ENCODE measurements at places on chromosomes 3 and 15.
A peak's percentile ranks its signal among the peaks of the same experiment; 100 is the strongest.

DNA sequence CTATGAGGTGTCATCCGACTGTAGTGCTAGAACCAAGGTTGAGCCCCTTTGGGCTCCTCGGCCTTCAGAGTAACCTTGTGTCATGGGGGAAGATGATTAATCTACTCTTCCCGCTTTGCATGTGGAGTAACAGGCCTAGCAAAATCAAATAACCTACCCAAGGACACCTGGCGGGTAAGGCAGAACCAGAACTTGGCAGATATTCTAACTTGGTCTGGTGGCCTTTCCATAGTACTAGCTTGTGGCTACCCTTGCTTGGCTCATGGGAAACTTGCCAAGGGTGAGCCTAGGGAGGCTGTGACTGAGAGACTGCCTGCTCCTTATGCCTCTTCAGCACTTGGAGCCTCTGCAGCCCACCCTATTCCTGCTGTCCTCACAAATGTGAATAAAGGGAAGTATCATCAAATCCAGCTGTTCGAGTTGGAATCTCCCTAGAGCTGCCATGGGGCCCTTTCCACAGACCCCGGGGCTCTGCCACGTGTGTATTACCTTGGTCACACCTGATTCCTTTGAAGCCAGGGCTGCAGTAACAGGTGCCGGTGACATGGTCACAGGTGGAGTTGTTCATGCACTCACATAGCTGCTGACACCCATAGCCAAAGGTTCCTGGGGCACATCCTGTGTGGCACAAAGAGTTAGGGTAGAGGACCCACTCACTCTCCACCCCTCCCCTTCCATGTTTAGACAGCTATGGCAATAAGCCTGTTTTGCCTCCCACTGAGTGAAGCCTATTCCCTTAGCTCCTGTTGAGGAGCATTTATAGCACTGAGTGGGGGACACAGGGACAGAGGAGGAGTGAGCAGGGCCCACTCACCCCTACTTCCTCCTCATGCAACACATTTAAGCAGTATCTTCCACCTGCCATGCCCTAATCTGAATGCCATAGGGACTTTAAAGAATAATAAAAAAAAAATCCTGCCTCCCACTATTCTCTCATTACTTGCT lies 46.0 kb downstream of the RAB11A start:
- no peak for DNase-seq

DNA sequence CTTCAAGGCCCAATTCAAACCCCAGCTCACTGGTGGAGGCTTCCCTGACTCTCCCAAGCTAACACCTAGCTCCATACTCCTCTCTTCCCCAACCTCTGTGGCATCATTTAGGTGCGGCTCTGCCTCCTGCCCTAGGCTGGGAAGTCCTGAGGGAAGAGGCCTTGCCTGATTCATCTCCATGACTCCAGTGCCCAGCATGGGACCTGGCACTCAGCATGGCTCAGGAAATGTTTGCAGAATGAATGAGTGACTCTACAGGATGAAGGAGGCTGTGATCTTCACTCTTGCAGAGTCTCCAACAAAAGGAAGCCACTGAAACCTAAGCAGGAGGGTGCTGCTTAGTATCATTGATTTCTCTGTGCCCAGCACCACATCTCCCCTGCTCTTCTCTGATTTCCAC lies 34.5 kb upstream of the INSYN1 start:
- no peak for DNase-seq

- no peak for DNase-seq
Measured at GRCh38 chr15:97196048-97197014, 764.2 kb upstream of the ARRDC4 start.

DNA sequence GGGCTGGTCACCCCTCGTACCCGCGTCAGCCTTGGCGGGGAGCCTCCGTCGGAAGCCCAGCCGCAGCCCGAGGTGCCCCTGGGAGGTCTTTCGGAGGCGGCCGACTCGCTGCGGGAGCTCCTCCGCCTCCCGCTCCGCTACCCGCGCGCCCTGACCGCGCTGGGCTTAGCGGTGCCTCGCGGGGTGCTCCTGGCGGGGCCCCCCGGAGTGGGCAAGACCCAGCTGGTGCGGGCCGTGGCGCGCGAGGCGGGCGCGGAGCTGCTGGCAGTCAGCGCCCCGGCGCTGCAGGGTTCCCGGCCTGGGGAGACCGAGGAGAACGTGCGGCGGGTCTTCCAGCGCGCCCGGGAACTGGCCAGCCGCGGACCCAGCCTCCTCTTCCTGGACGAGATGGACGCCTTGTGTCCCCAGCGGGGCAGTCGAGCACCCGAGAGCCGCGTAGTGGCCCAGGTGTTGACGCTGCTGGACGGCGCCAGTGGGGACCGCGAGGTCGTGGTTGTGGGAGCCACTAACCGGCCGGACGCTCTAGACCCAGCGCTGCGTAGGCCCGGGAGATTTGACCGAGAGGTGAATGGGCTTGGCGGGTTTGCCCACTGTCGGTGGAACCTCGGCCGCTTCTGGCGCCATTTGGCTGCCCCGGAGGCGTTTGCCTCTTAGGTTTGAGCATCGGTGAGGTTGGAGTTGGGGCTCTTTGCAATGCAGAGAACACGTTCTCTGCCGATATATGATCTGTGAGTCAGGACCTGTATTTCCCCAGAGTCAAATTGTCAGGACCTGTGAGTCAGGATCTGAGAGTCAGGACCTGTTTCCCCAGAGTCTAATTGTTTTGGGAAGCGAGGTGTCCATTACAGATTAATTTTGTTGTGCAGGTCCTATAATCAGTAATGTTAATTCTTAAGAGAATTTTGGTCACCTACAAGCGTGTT lies 24.9 kb upstream of the GATM start:
- DNase-seq: peak; percentile 44

GRCh38 chr3:73385568-73385967 lies 239.2 kb downstream of the PDZRN3 start:
- no peak for DNase-seq

GRCh38 chr3:128550471-128551126 lies 57.6 kb upstream of the GATA2 start:
- no peak for DNase-seq

DNA sequence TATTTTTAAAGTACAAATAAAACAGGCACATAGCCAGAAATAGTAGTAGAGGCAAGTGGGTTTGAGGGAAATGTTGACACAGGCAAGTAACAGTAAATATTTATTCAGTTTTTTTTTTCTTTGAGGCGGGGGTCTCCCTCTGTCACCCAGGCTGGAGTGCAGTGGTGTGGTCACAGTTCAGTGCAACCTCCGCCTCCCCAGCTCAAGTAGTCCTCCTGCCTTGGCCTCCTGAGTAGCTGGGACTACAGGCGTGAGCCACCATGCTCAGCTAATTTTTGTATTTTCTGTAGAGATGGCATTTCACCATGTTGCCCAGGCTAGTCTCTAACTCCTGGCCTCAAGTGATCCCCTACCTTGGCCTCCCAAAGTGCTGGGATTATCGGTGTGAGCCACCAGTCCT lies 43.5 kb downstream of the PHLDB2 start:
- no peak for DNase-seq

DNA sequence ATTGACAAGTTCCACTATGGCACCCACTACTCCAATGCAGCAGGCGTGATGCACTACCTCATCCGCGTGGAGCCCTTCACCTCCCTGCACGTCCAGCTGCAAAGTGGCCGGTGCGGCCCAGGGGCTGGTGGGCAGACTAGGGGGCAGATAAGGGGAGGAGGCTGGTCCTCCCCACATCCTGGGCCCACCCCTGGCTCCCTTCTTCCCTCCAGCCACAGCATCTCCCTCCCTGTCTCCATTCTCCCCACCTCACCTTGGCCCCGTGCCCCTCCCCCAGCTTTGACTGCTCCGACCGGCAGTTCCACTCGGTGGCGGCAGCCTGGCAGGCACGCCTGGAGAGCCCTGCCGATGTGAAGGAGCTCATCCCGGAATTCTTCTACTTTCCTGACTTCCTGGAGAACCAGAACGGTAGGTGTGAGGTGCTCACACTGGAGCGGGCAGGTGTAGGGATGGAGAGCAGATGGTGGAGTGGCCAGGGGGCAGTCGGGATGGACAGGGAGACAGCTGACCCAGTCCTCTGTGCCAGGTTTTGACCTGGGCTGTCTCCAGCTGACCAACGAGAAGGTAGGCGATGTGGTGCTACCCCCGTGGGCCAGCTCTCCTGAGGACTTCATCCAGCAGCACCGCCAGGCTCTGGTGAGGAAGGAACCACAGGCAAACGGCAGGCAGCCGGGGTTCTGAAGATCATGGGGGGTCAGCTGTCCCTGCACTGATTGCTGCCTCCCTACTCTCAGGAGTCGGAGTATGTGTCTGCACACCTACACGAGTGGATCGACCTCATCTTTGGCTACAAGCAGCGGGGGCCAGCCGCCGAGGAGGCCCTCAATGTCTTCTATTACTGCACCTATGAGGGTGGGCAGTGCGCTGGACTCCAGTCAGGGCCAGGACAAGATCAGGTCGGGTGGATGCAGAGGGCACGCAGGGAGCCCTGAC lies 26.0 kb downstream of the NBEAL2 start:
- no peak for DNase-seq

GRCh38 chr3:19229086-19229485 lies 80.8 kb downstream of the KCNH8 start:
- DNase-seq: no peak

DNA sequence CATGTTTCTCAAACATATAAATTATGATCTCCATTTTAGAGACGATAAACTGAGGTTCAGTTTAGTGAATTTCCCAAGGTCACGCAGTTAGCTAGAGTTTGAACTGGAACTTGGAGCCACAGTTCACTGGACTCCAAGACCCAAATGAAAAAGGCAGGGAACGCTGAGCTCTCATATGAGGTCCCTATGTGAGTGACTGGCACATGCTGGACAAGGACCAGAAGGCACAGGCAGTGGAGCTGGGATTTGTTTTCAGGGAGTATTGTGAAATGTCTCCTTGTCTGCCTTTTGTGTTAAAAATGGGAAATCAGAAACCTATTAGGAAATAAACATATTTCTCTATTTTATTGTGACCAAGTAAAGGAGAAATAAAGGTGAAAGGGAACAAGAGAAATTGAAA lies 63.5 kb downstream of the MESD start:
- DNase-seq: no peak

GRCh38 chr3:194824701-194825111 lies 139.0 kb downstream of the FAM43A start:
- no peak for DNase-seq

- no peak for DNase-seq
Measured at GRCh38 chr3:74463515-74463914, 150.9 kb downstream of the CNTN3 start.

- peak; percentile 47 for DNase-seq
Measured at GRCh38 chr15:50315814-50316630, 39.0 kb downstream of the GABPB1 start.

DNA sequence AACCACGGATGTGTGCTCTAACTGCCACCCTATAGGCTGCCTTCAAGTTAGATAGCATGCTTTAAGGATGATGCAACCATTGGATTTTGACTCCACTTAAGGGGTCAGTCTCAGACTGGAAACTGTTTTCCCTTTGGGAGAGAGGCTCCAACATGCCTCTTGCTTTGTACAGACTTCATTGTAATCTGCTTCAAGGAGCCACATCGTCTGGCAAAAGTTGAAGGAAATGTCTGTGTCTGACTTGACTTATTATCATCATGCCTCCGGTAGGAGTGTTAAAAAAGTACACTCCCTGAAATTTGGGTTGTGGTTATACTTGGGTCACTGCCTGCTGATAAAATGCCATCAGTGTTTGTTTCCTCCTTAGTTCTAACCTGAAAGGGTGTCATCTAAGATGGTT lies 245.4 kb upstream of the CDIN1 start:
- no peak for DNase-seq

- DNase-seq: no peak
Measured at GRCh38 chr15:86193716-86194380, 114.2 kb downstream of the AGBL1 start.

- no peak for DNase-seq
Measured at GRCh38 chr3:188589071-188589470, 435.1 kb downstream of the LPP start.

DNA sequence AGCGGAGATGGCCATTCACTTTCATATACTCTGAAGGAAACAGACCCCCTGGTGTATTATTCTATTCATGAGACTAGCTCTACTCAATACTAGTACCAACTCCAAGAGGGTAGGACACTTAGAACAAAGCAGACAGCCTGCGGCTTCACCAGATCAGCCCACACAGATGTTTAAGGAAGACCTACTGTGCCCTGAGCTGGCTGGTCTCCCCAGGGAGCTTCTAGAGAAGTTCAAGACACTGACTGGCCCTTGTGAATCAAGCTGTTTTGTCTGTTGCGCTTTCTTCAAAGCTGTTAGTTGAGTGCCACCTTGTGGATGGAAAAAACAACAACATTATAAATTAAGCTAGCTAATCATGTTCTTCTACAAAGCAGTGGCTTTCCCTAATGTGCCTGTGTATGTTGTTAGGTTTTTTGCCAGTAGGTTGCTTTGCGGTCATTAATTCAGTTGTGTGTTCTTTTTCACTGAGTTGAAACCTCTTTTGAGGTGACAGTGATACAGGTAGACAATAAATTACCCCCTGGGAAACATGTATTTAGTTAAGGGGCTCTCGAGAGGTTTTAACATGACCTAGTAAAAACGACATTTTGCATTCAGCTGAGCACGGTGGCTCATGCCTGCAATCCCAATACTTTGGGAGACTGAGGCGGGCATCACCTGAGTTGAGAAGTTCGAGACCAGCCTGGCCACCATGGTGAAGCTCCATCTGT lies 64.2 kb upstream of the MYZAP start:
- peak; percentile 58 for DNase-seq

DNA sequence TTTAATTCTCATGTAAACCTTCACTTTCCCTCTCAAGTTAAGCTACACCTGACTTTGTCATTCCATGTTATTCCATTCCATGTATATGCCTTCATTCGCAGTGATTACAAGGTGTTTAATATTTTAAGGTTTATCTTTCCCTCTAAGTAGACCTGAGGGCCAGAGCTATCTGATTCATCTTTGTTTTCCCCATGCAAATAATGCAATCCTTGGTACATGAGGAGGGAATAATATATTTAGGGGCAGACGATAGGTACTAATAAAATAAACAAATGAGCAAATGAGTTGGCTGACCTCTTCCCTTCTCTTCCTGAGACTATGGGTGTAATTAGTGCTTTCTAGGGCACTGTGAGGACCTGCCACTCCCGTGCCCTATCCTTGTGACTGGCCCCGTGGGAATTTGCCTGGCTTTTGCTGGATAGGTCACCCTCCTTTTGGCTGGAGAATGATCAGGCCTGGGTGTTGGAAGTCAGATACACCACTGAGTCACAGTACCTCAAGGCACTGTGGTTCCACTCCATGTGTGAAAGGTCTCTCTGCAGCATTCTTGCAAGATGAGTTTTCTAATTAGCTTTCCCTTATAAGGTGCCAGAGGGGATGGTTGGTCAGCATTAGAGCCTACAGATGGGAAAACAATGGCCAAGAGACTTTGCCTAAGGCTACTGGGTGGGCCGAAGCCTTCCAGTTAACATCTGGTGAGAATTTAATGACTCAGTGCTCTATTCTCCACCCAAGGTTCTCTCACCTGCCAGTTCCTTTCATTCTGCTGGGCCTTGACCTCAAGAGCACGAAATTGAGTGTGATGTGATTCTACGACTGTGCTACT lies 183.2 kb downstream of the P3H2 start:
- no peak for DNase-seq

GRCh38 chr3:168461793-168462192 lies 366.1 kb upstream of the GOLIM4 start:
- DNase-seq: no peak

- DNase-seq: no peak
Measured at GRCh38 chr15:74642734-74643664, 27.4 kb downstream of the CLK3 start.

All from GM10248 (cell line).